GM23338 (cell line): ENCODE measurements at places on chromosomes 5 and 9. TPM values are rescaled to one million over a fixed set of nuclear protein-coding genes. Genes with fewer than 3 reads are reported as not detected.

GRCh38 chr5:32229586-32229985, 55.5 kb upstream of the GOLPH3 start:
- no peak overlapping the region for H3K4me3 ChIP-seq
- H3K4me1 ChIP-seq = peaks cover under 1% of the 10 kb centered on the region; the same call in 1 of the 2 replicates
- no peak overlapping the region for H3K27ac ChIP-seq

DNA sequence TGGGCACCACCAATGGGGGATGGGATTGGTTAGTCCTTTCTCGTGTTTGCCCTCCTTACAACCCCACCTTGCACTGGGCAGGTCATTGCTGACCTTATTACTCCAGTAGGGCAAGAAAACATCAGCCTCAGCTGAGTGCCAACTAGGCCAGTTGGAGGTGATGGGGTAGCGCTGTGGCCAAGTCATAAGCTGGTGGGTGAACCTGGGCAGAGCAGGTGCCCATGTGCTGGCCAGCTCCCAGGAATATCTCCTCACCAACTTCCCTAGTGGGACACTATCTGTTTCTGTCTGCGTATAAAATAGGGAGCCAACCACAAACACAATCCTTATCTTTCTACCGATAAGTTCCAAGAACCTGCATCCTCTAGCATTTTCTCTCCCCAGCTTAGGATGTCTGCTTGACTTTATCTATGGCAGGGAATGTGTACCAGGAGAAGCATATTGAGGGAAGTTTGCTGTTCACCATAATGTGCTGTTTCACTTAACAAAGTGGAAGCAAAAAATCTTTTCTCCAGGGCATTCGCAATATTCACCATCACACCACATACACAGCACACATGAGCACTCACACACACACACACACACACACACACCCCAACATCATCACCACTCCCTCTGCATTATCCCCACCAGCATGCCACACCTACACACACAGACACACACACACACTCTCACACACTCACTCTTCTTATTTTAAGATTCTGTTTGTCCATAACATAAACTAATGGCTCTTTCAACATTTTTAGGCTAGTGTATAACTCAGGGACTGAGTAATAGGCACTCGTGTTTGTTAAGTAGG, 390.0 kb downstream of the ENC1 start:
- H3K4me1 ChIP-seq = 0 out of 2 replicates have a peak, but pooled peaks cover 4% of the 10 kb centered on the region
- DNase-seq = no peak
- no peak overlapping the region for H3K27ac ChIP-seq
- H3K27me3 ChIP-seq = no peaks in the 10 kb centered on the region
- no peak overlapping the region for H3K4me3 ChIP-seq
- H3K36me3 ChIP-seq = no peaks in the 10 kb centered on the region

DNA sequence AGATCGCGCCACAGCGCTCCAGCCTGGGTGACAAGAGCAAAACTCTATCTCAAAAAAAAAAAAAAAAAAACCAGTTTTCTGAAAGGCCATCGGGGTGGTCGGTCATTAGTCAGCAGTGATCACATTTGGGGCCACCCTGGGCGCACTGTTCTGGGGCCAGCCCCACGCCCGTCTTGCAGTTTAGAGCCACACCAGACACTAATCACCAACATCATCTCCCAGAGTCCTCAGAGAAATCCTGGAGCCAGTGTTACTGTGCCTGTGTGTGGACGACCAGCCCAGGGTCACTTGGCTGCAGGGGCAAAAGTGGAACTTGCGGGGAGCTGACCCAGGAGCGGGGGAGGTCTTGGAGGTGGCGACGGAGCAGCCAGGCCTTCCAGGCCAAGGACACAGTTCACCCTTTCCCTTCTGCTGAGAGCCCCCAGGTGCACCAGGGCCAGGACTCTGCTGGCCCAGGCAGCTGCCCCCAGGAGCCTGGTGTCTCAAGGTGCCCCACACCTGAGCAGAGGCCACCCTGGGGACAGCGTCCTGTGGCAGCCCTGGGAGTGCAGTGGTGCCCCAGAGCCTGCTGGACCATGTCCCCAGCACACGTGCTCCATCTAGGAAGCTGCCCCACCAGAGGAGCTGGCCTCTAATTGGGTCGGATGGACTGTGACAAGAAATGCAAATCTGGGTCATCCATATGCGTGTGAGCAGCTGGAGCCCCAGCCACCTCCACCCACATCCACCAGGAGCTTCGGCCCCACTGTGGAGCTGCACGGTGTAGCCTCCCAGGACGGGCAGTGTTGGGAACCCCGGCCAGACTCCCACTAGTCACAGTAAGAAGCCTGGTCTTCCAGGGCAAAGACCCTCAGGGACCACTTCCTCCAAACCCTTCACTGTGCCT, 51.1 kb downstream of the NEK6 start:
- H3K27me3 ChIP-seq = no peaks in the 10 kb centered on the region
- H3K4me1 ChIP-seq = no peaks in the 10 kb centered on the region
- no peaks in the 10 kb centered on the region for H3K36me3 ChIP-seq
- no peak overlapping the region for H3K4me3 ChIP-seq
- DNase-seq = no peak

DNA sequence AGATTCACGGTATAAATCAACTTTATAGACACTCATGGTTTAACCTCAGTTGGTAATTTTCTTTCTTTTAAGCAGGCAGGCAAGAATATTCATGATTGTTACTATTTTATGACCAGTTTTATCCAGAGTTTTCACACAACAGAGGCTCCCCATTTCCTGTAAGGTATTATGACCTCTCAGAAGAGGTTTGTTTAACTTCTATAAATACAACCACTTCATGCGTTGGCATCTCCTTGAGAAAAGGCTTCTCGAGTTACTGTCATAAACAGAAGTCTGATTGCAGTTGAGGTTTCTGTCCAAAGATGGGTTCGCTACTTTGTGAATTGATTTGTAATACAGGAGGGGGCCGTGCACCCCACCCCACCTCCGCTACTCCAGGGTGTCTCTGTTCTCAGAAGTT, 55.3 kb downstream of the ENTREP1 start:
- H3K27me3 ChIP-seq = no peaks in the 10 kb centered on the region
- H3K27ac ChIP-seq = no peak overlapping the region

DNA sequence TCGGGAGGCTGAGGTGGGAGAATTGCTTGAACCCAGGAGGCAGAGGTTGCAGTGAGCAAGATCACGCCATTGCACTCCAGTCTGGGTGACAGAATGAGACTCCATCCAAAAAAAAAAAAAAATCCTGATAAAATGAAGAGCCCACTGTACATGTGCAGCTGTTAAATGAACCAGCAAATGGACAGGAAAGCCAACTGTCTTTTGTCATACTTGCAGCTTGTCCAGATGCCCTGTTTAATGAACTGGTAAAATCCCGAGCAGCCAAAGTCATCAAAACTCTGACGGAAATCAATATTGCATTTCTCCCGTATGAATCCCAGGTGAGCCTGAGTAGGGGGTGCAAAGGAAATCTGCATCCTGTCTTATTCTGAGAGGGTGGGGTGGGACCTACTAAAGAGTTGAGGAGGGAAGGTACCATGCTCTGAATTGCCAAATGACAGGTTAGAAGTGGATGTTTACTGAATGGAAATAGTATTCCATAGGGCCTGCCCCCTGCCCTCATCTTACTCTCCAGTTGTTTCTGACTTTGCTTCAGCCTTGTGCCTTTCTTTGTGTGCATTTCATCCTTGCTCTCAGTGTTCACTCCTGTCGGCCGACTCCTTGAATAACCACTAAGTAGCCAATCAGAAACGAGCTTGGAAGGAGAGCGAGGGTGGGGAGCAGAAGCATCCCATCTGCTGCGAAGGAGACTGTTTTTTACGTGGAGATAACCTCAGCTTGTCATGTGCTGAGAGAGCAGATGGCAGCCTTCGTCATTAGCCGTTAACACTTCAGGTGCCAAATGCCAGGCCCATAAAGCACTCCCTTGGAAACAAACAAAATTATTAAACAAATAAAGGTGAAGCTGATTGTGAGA, 45.7 kb upstream of the CFAP157 start:
- H3K27me3 ChIP-seq = no peaks in the 10 kb centered on the region
- H3K27ac ChIP-seq = no peak overlapping the region
- peaks cover 32% of the 10 kb centered on the region for H3K36me3 ChIP-seq
- H3K4me1 ChIP-seq = no peaks in the 10 kb centered on the region
- no peak overlapping the region for H3K4me3 ChIP-seq

SLIT3 gene
- 0.59 and 4.3 TPM in 2 replicates for total RNA-seq

ARRDC1 gene
- 33.9 and 63.8 TPM in 2 replicates for total RNA-seq
